KBM-7 (cell line): ENCODE measurements at places on chromosomes 4 and X.

- DNase-seq: no peak
Observed at GRCh38 chrX:69150281-69150960, 14.8 kb downstream of the PJA1 start.

DNA sequence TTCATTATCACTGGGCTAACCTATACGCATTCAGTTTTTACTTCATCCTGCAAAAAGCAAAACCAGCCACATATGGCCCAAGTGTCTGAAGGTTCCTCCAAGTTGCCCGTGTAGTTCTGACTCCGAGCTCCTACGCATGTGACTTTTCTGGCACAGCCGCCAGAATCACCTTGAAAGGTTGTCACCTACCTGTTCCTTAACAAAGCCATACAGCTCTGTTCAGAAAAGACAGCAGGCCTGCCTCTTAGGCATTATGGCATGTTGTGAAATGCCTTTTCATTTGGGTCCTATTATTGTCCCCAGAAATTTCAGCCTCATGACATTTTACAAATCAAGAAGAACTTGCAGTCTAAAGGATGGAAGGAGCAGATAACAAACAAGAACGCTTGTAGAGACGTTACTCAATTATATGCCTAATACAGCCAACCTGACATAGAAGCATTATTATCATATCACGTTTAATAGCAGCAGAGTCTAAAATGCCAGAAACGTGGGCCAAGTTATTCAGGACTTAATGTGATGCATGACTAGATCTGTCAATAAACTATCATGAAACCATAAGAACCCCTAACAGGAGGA lies 118.5 kb downstream of the RBM47 start:
- DNase-seq: no peak

GRCh38 chr4:8745005-8745790 lies 126.4 kb downstream of the HMX1 start:
- no peak for DNase-seq

DNA sequence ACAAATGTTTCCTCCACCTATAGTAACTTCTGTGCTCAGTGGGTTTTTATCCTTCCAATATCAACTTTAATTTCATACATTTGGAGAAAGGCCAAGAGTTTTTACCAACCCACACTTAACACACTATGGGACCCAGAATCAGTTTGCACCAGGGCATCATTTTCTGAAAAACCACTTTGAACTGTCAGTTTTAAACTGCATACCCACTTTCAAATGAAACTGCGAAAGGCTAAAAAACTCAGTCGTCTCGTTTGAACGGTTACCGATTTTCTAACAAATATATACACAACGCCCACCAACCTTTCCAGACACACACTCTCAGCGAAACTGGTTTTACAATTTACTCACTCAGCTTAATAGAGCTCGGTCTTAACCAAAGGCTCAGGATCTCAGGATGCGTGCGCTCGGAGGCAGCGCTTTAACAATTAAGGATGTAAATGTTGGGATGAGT lies 376 bp downstream of the ABCG2 start:
- no peak for DNase-seq

DNA sequence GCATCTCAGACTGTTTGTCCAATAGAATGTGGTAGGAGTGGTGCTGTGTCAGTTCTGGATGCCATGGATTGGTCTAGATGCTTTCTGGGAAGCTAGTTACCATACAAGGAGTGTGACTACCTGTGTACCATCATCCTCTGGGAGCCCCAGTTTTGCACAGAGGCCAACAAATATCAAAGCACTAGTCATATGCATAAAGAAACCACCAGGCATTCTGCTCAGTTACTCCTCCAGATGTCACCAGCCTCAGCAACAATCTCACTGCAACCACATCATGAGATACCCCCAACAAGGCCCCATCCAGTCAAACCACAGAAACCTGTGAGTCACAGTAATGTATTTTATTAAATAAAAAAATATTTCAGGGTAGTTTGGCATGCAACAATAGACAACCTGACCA lies 435.8 kb upstream of the CPEB2 start:
- DNase-seq: no peak

GRCh38 chrX:101287402-101287801 lies 3.7 kb downstream of the TAF7L start:
- peak; percentile 83 for DNase-seq

- no peak for DNase-seq
Observed at GRCh38 chrX:138859421-138859820, 147.9 kb upstream of the FGF13 start.

DNA sequence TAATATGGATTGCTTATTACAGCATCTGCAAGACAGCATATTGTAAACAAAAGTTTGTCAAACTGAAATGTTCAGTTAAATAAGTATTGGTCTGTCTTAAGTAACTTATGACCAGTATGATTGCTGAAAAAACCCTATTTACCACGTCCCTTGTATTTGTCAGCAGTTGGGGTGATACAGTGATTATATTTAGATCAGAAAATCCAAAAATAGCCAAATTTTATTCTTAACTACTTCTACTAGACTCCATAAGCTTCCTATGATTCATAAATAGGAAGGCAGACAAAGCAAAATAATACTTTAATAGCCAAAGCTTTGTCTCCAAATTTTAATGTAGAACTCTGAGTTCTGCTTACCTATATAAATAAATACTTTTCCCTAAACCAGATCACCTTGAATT lies 45.3 kb downstream of the TBCK start:
- DNase-seq: no peak

DNA sequence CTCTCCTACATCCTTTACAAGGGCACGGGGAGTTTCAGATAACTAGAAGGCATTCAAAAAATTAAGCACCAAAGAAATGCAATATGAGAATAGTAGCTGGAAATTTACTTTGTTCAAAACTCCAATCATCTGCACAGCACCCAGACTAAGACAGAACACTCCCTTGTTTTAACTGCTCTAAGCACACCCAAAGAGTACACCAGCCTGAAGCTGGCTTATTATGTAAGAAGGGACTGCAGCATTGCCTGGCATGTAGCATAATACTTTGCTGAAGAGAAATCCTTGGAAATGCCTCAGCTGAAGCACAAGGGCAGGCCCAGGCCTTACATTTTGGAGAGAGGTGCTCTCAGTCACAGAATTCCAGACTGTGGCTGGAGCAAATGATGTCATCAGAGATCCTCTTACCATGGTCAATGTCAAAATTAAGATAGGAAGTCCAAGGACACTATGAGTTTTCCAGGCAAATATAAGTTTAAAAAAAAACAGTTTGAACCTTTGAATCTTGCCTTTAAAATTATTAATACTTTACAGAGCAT lies 14.8 kb downstream of the ARHGEF6 start:
- DNase-seq: no peak

- DNase-seq: no peak
Observed at GRCh38 chr4:180657881-180658280, 1585.3 kb upstream of the TENM3 start.

- no peak for DNase-seq
Observed at GRCh38 chr4:52157641-52158316, 106.7 kb downstream of the SPATA18 start.

DNA sequence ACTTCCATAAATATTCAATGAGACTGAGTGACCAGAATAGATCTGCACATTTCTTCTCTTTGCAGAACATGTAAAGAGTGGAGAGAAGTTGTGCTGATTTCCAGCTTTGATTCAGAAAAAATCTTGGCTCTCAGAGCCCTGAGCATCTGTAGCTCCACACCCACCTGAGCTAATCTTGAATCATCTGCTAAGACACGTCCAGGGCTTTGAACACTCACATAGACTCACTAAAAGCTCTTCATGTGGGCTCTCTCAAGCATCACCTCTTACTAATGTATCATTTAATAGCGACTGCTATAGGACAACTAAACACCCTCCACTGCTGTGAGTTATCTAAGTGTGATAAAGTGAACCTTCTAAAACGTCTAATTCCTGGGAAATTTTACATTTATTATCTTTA lies 147.7 kb upstream of the GRIA3 start:
- DNase-seq: no peak
